ELR (cell line): ENCODE measurements at places on chromosomes 3 and 15.
A peak's percentile ranks its signal among the peaks of the same experiment; 100 is the strongest.

DNA sequence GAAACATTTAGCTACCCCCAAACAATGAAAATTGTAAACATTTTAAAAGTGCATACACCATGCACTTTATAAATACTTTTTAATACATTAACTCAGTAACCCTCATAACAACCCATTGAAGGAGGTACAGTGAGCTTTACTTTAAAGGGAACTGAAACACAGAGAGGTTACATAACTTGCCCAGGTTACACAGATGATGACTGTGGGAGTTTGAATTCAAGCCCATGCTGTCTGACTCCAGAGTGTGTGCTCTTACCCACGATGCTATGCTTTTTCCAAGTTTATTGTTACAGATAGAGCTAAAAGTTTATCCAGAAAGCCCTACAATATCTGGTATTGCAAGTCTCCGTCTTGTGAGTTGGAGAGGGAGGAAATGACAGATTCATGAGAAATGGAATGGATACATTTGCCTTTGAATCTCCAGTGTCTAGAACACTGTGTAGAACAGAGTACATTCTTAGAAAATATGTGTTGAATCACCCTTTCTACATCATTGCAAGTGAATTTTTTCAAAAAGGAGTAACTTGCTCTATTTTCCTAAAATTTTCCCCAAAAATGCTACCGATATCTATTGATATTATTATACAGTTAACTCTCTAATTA is 428.3 kb downstream of the NAALADL2 start:
- no peak for DNase-seq

DNA sequence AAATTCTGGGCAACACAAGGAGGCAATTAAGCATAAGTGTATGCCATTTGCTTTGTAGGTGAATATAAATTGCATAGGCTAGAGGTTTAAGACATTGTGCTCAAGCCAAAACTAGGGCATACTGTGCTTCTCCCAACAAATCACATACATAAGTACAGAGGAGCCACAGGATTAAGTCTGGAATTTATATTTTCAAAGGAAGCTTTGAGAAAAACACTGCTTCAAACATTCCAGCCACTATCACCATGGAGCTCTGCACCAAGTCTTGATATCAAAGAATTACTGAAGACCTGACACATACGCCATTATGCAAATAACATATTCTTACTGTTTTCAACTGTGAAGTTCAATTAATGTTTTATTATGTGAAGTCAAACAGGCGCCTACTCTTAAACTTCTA is 119.4 kb upstream of the NPHP3 start:
- no peak for DNase-seq

DNA sequence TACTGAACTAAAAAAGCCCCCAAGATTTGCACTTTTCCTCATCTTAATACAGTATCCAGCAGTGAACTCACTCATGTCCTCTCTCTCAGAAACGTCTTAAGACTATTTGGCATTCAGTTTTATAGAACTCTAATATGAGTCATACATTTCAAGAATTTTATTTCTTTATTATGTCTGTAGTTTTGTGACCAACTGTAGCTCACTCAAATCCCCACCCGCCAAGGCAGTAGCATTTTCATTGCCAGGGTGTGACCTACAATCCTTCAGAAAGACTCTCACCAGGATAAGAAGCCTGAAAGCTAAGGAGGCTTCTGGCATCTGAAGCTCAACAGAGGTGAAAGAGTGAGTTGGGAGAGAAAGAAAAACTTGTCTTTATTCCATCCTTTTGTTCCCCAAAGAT is 537.1 kb downstream of the RSL24D1 start:
- no peak for DNase-seq

DNA sequence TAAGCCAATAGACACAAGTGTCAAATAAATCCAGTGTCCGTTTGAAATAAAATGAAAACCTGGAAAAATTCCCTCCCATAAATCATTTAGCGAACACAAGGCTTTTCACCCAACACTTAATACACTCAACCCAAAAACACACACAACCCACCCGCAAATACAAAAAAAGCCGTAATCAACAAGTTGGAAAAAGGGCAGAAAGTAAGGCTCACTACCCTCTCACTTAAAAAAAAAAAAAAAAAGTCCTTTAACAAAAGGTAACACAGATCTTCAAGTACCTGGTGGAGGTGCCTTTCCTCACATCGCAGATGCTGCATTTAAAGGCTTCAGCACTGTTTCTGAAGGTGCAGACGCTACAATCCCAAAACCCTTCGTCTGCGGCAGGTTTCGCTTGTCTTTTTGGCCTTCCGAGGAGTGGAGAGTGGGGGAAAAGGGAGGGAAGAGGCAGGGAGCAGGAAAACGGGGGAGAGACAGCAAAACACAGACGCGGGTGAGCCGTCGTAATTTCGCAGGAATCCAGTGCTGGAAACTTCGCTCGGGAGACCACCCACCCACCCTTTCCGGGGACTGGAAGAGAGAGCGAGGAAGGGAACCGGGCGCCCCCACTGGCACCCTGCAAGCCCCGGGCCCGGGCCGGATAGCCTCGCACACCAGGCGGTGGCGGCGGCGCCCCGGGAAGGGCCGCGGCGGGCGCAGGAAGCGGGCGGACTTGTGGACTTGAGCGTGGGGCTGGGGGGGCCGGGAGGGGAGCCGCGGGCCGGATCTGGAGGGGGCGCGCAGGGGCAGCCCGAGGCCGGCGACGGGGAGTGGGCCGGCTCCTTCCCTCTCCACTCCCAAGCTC is 401.8 kb downstream of the SHQ1 start:
- DNase-seq = peak; percentile 41

- peak; percentile 37 for DNase-seq
Observed at GRCh38 chr3:9721015-9721699, 10.4 kb upstream of the BRPF1 start.

- no peak for DNase-seq
Observed at GRCh38 chr15:57403566-57404325, 27.4 kb downstream of the CGNL1 start.

DNA sequence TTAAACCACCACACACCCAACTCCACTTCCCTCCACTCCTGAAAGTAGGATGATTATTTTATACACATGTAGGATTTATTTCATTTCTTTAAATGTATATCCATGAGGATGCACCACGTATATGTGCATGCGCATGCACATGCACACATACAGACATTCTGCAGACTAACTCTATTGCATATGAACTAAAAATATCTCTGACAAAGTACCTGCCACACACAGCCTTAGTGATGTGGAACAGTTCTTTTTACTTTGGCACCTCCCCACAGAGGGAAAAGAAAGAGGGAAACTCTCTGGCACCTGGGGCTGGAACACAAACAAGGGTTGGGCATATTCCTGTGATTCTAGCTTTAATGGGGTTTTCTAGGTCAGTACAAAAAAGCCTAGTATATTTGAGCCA is 138.2 kb downstream of the CLASP2 start:
- DNase-seq = no peak

- DNase-seq = no peak
Observed at GRCh38 chr3:101123081-101123480, 129.9 kb upstream of the ABI3BP start.

- DNase-seq = no peak
Observed at GRCh38 chr3:193868590-193868989, 267.4 kb upstream of the HES1 start.

GRCh38 chr15:52133510-52134220 is 21.1 kb upstream of the BCL2L10 start:
- DNase-seq = no peak

DNA sequence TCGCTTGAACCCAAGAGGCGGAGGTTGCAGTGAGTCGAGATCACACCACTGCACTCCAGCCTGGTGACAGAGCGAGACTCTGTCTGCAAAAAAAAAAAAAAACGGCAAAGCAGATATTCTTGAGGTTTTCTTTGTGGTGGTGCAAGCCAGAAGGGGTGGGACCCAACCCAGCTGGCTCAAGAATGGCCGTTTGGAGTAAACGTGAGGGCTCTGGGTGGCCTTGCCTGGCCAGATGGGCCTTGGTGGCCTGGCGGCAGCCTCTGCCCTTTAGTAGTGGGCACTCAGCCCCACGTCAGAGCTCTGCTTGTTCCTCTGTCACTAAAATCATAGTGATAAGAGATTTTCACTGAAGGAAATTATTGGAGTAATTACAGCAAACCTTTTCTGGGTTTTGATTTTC is 50.5 kb downstream of the ATP1B3 start:
- DNase-seq = no peak

DNA sequence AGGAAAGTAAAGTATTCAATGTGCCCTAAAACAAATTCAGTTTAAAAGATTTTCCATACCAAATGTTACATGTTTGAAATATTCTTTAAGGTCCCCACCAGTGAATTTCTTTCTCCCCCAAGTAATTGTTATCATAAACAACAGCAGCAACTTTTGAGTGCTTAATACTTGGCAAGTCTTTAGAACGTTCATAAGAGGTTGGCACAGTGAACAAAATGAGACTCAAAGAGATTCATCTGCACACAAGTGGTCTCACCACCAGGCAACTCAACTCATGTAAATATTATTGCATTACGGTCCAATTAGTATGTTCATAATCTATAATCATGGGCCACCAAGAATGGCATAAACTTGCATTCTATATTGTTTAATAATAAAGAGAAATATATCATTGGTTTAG is 98.7 kb downstream of the TBL1XR1 start:
- DNase-seq = no peak

DNA sequence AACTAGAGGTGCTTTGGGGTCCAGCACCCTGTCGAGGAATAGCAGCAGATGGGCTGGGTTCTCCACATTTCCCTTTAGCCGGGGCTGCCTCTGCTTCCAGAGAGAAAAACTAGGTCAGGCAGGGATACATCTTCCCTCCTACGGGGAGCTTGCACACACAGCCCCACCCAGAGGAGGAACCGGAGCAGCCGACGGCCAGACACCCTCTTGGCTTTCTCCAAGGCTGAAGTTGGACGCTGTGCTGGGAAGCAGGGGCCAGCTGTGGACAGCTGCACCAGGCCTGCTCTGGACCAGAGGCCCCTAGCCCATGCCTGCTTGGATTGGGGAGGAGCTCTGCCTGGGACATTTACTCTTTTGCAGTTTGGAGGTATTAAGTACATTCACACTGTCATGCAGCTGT is 44.7 kb upstream of the NR2C2 start:
- no peak for DNase-seq

- DNase-seq = no peak
Observed at GRCh38 chr3:14774431-14774830, 44.3 kb upstream of the FGD5 start.

- no peak for DNase-seq
Observed at GRCh38 chr15:74794248-74794969, 12.5 kb downstream of the CSK start.

- peak; percentile 71 for DNase-seq
Observed at GRCh38 chr3:124221422-124221821, 229.5 kb upstream of the ROPN1 start.

- no peak for DNase-seq
Observed at GRCh38 chr3:46722443-46722842, 4.8 kb upstream of the PRSS50 start.

- no peak for DNase-seq
Observed at GRCh38 chr3:17314171-17314570, 428.3 kb downstream of the TBC1D5 start.

DNA sequence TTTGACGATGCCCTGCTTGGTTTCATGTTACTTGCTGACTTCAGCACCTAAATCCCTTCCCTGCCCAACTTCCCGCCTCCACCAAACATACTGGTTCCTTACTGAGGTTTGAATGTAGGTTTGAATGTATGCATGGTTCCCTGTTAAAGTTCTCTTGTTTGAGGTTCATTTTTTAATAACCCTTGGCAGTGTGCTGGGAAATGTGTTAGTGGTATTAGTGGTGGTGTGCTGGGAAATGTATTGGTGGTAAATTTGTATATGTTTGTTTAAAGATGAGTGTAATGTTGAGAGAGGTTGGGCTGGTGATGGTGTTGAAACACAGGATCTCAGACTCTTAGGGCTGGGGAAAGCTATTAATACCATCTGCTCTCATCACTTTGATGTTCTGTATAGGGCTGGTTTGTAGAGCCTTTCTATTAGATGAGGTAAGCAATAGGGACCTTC is 392.7 kb downstream of the PTPRG start:
- DNase-seq = no peak

GRCh38 chr3:39137991-39138803 is 15.2 kb downstream of the CSRNP1 start:
- no peak for DNase-seq

DNA sequence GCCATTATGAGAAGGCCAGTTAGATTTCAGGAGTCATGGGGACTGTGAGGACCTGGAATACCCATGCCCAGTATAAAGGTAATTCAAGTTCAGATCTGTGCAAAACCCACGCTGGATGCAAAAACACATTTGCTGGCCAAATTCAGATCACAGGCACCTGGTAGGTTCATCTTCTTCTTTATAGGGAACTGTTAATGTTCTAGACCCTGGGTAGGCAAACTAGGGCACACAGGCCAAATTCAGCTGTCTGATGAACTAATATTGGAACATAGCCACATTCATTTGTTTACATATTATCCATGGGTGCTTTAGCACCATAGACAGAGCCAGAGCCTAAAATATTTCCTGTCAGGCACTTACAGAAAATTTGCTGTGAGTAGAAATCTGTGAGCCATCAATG is 241.4 kb downstream of the PTPRG start:
- no peak for DNase-seq

- DNase-seq = no peak
Observed at GRCh38 chr3:155316426-155316825, 22.9 kb upstream of the STRIT1 start.

DNA sequence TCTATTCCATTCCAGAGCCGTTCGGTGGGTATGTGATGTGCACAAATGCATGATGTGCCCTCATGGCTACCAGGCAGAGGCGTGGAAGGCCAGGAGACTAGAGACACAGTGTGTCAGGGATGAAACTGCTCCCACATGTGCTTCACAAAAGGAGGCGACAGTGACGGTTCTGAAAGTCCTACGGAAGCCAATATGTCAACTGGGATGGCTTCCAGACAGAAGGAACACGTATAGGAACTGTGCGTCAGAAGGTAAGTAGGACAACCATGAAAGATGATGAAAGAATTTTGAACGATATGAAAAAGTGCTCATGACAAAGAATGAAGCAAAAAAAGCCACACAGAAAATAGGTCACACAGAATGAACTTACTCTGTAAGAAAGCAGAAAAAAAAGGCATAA is 34.1 kb downstream of the GLB1 start:
- DNase-seq = no peak

DNA sequence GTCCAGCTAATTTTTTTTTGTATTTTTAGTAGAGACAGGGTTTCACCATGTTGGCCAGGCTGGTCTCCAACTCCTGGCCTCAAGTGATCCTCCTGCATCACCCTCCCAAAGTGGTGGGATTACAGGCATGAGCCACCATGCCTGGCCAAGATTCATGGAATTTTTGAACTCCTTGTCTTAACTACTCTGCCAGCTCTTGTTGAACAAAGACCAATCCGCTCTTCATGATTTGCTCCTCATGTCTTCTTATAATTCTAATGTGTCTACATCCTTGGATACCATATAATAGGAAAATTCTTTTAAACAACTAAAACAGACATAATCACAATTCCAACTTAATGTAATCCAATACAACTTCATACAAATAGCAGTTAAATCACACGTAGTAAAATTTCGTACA is 21.3 kb downstream of the UBA5 start:
- DNase-seq = no peak

GRCh38 chr15:99562238-99562637 is 3.5 kb upstream of the MEF2A start:
- no peak for DNase-seq

- no peak for DNase-seq
Observed at GRCh38 chr3:99982650-99983049, 131.7 kb downstream of the FILIP1L start.

GRCh38 chr3:152778022-152778421 is 56.9 kb upstream of the P2RY1 start:
- DNase-seq = no peak

- DNase-seq = peak; percentile 36
Observed at GRCh38 chr3:46209746-46210470, 1.8 kb upstream of the CCR1 start.
